Stimulated activated CD8-positive, alpha-beta memory T cell treated with anti-CD3 and anti-CD28 coated beads, Interleukin-7, amount 100 ng/mL, for 1 hour (primary cell): ENCODE measurements at places on chromosomes 1 and 21.

DNA sequence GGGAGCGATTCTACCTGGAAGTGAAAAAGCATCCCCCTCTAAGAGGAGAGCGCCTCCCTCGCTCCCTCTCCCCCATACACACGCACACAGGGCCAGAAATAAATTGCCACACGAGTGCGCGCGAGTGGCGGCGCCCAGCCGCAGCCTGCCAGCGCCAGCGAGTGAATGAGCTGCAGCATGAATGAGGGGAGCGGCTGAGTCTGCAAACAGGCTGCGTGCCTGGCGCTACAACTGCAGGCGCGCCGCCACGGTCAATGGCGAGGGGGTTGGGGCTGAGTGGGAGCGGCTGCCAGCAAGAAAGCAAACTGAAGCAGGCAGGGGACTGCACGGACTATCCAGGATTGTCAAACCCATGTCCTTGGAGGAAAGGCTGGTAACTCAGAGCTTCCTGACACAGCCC lies 2.2 kb downstream of the CAMK1G start:
- DNase-seq, result no peak

- DNase-seq, result no peak
These were observed 92.1 kb upstream of the LMO4 start for GRCh38 chr1:87236585-87236984.

DNA sequence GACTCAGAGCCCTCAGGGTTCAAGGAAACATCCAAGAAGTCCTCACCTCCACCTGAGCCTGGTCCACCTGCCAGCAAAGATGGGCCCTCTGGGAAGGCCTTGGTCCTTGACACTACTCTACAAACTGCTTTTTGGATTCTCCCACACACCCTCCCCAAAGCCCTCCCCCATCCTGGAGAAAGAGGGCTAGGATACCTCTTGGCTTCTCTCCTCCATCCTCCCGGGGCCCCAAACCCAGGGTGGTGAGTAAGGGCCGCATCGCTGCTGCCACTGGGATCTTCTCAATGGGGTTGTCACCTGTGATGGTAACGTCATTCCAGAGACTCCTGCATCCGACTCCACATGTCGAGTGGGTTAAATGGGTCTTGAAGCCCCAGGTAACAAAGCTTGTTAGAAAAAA lies 26.6 kb downstream of the MATN1 start:
- no peak for DNase-seq

GRCh38 chr1:185426848-185427247 lies 109.8 kb upstream of the IVNS1ABP start:
- no peak for DNase-seq

DNA sequence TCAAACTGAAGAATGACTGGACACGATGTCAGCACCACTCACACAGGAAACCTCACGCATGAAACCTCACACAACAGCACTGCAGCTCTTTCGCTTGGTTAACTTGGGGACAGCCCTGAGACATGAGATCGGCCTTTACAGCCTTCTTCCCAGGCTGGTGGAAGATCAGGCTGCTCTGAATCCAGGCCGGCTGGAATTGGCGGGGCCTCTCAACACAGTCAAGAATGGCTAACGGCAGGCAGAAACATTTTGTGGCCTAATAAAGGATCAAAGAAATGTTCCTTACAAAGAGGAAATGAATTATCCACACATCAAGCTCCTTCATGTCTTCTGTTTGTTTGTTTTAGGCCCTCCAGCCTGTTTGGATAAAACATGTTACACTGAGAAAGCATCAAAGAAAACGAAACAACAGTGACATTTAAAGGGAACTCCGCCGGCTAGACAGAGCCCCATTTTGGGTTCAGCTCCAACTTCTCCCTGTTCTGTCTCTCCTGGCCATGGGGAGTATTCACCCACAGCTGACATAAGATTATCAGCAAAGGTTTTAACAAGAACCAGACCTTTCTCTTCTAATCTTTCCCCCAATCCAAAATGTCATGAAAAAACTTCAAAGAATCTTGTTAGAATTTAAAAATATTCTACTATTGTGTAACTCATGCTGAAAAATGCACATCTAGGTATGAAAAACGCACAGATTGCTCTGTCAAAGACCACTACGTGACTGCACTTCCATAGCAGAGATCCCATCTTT lies 131.2 kb downstream of the SLC45A1 start:
- DNase-seq, result no peak

DNA sequence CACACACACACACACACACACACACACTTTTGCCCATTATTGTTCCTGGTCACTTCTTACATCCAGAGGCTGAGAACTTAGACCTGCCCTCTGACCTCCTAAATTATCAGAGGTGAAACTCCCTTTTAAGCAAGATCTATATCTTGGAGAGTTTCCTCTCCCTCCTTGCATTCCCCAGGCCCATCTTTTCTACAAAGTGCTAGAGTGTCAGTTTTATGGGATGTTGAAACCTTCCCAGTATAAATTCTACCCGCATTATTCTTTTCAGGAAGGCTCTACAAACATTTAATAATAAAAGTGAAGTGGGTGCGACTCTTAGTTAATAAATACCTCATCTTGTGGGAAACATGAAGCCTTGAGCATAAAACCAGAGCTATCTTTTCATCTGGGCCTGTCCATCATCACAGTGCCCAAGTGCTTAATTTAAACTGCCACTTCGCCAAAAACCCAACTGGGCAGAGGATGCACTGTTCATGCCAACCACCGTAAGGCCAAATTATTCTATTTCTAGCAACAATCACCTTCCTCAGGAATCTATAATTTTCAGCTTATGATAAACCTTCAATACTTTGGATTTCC lies 458.2 kb upstream of the RUNX1 start:
- no peak for DNase-seq

DNA sequence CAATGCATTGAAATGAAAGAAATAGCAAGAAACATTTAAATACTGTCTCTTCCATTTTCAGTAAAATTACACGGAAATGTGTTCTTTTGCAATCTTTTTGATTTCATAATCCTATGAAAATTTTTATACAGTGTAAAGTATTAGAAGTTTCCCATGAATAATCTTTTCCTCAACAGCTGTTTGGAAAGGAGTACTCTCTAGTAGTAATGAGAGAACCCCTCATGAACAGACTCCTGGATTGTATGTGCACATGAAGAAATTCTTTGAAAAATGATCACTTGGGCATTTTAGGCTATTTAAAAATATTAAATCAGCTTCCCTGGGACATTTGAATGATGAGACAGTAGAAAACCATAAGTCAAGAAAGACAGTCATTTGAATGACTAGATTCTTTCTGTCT lies 64.4 kb downstream of the LHX9 start:
- DNase-seq, result no peak

DNA sequence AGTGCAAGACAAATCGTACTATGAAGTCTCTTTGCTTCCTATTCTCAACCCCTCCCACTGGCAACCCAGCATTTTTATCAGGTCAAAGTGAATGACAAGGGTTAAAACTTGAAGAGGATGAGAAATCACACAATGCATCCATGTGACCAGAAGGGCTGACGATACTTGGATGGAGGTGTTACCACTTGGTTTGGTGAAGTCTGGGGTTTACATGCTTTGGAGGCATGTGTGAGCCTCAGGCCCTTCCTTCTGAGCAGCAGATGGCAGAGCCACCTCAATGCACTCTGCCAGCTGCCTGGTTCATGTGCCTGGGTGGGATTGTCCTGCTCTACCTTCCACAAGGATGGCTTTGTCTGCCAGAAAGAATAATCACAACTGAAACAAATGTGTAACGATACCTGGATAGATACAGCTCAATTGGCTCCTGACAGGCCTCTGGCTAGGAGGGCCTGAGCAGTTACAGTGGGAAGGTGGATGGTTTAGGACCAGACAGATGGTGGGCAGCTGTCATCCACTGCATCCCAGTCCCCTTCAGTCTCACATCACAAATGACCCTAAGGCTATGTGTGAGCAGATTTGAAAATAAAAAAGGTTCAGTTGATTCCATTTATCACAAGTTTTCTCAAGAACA lies 51.5 kb upstream of the CNIH3 start:
- DNase-seq, result no peak

DNA sequence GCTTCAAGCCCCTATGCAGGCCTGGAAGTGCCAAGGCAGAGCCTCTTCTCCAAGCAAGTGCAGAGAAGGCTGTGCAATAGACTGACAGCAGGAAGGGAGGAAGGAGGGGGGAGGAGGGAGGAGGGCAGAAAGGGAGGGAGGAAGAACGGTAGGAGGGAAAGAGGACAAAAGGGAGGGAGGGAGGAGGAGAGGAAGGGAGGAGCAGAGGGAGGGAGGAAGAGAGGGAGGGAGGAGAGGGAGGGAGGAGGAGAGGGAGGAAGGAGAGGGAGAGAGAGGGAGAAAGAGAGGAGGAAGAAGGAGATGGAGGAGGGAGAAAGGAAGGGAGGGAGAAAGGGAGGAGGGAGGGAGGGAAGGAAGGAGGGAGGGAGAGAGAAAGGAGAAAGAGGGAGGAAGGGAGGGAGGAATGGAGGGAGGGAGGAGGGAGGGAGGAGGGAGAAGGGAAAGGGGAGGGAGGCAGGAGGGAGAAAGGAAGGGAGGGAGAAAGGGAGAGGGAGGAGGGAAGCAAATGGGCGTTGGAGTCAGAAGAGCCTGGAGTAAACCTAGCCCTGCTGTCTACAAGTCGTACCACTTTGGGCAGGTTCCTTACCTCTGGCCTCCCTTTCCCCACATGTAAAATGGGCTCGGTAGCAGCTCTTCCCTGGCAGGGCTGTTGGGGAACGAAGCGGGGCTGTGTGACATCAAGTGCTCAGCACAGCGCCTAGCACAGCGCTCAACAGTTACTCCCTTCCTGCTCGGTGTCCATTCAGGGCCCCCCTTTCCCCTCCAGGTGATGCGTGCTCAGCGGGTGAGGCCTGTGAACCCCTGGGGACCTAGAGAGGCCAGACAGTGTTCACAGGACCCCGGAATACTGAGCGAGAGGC lies 244.6 kb downstream of the NPHP4 start:
- no peak for DNase-seq

DNA sequence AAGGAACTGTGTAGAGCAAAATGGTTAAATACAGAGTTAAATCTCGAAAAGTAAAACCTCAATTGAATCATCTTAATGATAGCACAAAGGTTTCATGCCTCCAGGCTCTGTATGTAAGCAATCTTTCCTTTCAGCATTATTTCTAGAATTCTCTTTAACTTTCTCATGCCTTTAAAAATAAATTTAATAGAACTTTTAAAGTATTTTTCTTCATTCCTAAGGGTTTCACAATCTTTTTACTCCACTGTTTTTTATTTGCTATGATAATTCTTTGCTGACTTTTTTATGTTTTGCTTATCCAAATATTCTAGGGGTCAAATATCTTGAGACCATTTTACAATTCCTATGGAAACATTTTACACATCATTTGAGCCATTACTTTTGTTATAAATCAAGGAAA lies 288.0 kb downstream of the BACH1 start:
- DNase-seq, result no peak

DNA sequence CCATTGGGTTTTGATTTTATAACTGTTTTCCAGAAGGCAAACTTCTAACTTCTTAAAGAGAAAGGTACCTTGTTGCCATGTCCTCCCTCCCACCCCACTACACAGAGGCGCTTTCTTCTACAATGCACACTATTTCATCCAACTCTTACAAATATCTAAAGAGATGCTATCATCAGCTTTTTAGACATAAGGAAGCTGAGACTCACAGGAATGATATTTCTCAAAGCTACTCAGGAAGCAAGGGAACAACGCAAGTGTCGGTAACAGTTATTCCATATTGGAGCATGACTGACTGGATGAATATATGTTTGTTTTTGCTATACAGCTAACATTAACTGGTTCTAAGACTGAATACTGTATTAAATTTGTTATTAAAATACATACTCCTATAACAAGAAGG lies 318.0 kb downstream of the SMYD3 start:
- DNase-seq, result no peak

DNA sequence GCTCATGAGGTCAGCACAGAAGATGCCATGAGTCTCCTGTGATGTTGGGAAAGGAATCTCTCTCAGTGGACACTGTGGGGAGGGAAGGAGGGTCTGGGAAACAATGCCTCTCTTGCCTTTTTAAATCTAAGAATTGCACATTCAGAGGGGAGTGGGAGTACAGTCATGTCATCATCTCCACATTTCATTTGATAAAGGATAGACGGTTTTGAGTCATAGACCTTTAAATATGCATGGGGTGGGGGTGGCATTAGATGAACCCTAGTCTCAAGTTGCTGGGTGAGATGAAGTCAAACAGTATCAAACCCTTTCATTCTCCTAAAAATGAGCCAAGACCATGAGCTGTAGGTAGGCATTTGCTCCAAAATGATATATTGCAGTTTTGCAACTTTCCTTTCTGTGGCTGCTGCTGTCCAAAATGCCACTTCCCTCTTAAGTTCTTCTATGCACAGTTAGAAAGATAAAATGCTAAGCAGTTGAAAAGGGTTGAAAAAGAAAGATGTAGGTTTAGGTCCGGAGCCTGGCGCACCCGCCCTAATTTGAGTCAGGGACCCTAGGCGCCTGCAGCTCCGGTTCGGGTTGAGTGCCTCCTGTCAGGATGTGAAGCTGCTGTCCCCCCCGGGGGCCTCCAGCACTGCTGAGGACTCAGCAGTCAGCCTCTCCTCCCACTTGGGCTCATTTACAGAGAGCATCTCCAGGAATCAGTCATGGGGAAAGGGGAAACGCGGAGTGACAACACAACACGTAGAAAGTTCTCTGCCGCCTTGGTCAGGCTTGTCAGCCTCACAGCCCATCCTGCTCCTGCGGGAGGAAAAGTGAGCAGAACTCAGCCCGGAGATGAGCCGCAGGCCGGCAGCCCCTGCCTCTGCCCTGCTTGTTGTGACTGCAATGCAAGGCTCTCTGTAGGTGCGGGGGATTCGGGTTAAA lies 479.3 kb upstream of the RUNX1 start:
- DNase-seq, result no peak

DNA sequence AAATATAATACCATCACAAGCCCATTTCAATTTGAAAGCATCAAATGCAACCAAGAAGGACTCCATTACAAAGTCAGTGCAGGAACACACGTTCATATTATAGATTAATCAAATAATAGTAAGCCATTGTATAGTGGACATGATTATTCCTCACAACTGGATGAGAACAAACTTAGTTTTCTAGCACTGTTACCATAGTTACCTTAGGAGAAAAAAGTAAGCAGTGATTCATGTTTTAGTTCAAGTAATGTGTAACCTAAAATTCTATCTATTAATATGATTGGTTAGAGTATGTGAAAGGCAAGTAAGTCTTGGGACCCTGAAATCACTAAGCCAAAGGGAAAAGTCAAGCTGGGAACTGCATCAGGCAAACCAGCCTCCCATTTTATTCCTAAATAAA lies 15.2 kb downstream of the SSX2IP start:
- no peak for DNase-seq

- no peak for DNase-seq
These were observed 168.0 kb downstream of the PPP1R12B start for GRCh38 chr1:202516434-202516877.

- DNase-seq, result no peak
These were observed 24.8 kb upstream of the AVPR1B start for GRCh38 chr1:206142011-206142410.

GRCh38 chr1:23916209-23917131 lies 3.3 kb upstream of the CNR2 start:
- DNase-seq, result no peak

GRCh38 chr21:36699546-36700294 lies 805 bp downstream of the SIM2 start:
- DNase-seq, result no peak

- DNase-seq, result no peak
These were observed 10.6 kb downstream of the MROH7 start for GRCh38 chr1:54652168-54652567.
